ENCODE measurements at places on chromosomes 13 and 19.

GRCh38 chr13:75226092-75226491, 255.9 kb downstream of the TBC1D4 start:
- no peak overlapping the region for H3K27ac ChIP-seq
- peaks cover 8% of the 10 kb centered on the region for H3K4me1 ChIP-seq
- H3K36me3 ChIP-seq: no peaks in the 10 kb centered on the region
- H3K4me3 ChIP-seq: no peak overlapping the region

GRCh38 chr13:85693889-85694511, 105.2 kb downstream of the SLITRK6 start:
- no peak for DNase-seq
- H3K27ac ChIP-seq: no peak overlapping the region
- H3K36me3 ChIP-seq: no peaks in the 10 kb centered on the region
- H3K27me3 ChIP-seq: no peaks in the 10 kb centered on the region

DNA sequence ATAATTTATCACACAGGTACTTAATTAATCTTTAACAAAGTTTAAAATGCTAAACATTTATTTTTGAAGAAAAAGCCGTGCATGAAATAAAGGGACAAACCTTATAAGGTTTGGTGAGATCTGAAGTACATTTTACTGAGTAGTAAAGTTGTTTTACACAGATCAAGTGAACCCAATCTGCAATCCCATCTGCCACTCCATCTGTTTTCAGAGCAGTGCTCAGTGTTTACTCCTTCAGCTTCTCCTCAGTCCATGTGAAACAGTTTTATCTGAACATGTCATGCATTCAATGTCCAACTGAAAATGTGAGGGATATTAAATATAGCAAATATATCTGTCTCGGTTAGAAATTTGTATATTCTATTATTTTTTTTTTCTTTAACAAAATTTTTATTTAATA, 166.8 kb downstream of the MAB21L1 start:
- no peak overlapping the region for H3K27ac ChIP-seq
- no peaks in the 10 kb centered on the region for H3K36me3 ChIP-seq
- DNase-seq: no peak
- no peaks in the 10 kb centered on the region for H3K27me3 ChIP-seq
- no peaks in the 10 kb centered on the region for H3K4me1 ChIP-seq

DNA sequence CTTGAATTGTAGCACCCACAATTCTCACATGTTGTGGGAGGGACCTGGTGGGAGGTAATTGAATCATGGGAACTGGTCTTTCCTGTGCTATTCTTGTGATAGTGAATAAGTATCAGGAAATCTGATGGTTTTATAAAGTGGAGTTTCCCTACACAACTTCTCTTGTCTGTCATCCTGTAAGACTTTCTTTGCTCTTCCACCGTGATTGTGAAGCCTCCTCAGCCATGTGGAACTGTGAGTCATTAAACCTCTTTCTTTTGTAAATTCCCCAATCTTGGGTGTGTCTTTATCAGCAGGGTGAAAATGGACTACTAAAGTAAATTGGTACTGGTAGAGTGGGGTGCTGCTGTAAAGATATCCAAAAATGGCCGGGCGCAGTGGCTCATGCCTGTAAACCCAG, 215.6 kb downstream of the LIG4 start:
- H3K27ac ChIP-seq: no peak overlapping the region
- H3K4me3 ChIP-seq: no peak overlapping the region
- H3K4me1 ChIP-seq: no peaks in the 10 kb centered on the region
- no peak for DNase-seq
- no peaks in the 10 kb centered on the region for H3K36me3 ChIP-seq

DNA sequence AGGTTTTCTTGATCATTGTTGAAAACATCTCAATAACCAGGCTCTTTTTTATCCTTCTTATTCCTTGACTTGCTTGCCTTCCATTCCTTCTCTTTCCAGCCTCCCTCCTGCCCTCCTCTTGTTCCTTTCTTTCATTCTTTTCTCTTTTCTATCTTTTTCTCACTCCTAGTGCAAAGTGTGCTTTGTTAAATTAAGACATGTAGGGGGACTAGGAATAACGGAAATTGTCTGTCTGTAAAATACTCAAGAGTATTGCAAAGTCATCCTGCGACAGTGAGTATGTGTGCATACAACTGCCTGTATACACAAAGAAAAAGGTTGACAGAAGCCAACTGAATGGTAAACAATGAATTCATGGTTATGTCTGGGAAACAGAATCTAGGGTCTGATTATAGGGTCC, 70.1 kb downstream of the LRRC63 start:
- H3K4me3 ChIP-seq: no peak overlapping the region
- H3K4me1 ChIP-seq: no peaks in the 10 kb centered on the region
- no peak overlapping the region for H3K27ac ChIP-seq

GRCh38 chr13:103012646-103013045, 53.6 kb downstream of the SLC10A2 start:
- no peaks in the 10 kb centered on the region for H3K36me3 ChIP-seq
- H3K4me3 ChIP-seq: no peak overlapping the region
- no peaks in the 10 kb centered on the region for H3K4me1 ChIP-seq
- no peak overlapping the region for H3K27ac ChIP-seq
- H3K27me3 ChIP-seq: no peaks in the 10 kb centered on the region
- DNase-seq: no peak

DNA sequence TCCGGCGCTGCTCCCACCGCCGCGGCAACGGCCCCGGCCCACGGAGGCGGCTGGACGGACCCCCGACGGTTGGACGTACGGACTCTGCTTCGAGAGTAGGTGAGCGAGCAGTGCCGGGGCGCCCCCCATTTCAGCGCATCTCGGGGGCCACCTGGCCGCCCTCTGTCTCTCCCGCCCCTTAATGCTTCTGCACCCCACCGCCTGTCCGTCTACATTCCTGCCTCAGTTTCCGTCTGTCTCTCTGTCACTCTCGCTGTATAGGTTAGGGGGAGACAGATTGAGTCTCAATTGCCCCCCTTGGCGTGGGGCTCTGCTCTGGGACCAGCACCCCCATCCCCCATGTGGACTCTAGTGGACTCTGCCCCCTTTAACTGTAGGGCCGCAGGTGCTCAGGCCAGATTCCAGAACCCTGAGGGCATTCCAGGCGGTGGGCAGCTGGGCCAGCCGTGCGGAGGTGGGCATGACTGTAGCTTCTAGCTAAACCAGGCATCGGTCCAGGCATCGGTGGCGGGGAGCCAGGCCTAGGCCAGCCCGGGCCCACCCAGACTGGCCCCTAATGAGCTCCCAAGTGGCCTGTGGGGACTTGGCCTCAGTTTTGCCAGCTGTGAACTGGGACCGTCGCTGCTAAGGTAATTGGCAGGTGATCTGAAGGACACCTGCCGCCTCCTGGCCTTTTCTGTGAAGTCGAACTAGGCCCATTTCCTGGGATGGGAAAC, 373 bp downstream of the TNFAIP8L1 start:
- no peaks in the 10 kb centered on the region for H3K27me3 ChIP-seq
- peaks cover 36% of the 10 kb centered on the region for H3K4me1 ChIP-seq
- no peak for DNase-seq
- no peaks in the 10 kb centered on the region for H3K36me3 ChIP-seq
- H3K27ac ChIP-seq: peak overlapping the region; percentile 85

- H3K4me3 ChIP-seq: peak overlapping the region; percentile 41
- peaks cover 38% of the 10 kb centered on the region for H3K27me3 ChIP-seq
- peaks cover 26% of the 10 kb centered on the region for H3K4me1 ChIP-seq
- H3K27ac ChIP-seq: no peak overlapping the region
- no peaks in the 10 kb centered on the region for H3K36me3 ChIP-seq
Observed at GRCh38 chr19:45492627-45493470, 4.0 kb downstream of the RTN2 start.

DNA sequence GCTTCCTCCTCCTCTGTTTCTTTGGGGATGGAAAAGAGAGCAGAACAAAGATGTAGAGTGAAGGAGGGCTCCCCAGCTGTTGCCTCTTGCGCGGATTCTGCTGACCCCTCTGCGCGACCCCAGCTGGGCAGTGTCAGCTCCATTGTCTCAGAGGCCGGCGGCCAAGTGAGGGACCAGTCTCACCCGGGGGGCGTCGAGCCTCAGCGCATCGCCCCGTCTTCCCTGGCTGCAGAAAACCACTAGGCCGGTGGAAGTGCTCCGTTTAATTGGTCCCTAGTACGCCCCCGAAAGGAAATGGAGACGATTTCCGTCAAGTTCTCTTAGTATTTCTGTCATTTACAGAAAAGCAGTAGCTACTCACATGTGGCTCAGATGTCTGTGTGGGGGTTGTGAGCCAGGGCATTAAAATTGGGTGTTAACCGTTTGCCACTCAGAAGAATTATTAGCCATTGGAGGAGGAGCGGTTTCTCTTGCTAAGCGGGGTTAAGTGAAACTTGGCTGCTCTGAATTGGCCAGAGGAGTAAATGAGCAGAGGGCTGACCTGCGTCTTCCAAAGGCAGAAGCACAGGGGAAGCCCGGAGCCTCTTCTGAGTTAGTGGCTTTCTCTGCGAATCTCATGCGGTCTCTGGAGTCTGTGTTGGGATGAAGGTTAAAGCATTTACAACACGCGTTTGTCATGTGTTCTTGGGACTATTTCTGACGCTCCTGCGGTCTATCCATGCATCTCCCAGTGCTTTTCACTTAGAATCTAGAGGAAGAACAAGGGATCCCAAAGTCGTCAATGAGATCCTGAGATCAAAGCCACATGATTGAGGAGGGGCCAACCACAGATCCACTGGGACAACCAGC, 132.8 kb upstream of the MYO16 start:
- H3K4me1 ChIP-seq: peaks cover 11% of the 10 kb centered on the region
- no peaks in the 10 kb centered on the region for H3K36me3 ChIP-seq
- no peak for DNase-seq
- H3K4me3 ChIP-seq: peak overlapping the region; percentile 29
- H3K27ac ChIP-seq: no peak overlapping the region

DNA sequence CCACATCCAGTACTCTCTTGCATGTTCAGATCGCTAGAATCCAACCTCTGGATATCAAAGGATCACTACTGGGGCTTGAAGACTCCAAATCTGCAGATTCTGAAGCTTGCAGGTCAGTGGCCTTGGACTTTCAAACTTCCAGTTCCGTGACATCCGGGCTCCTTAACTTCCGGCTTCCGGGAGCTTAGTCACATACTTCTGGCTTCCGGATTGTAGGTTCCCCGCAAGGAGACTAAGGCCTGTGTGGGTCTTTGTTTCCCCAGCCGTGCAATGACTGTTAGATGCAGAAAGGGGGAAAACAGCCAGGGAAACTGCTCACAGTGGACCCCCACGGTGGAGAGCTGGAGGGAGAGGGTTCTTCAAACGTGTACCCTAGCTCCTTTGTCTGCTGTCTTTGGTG, 41.4 kb downstream of the ZNF333 start:
- H3K36me3 ChIP-seq: peaks cover 8% of the 10 kb centered on the region
- no peak for DNase-seq
- H3K27ac ChIP-seq: no peak overlapping the region
- no peaks in the 10 kb centered on the region for H3K4me1 ChIP-seq
- H3K27me3 ChIP-seq: peaks cover 2% of the 10 kb centered on the region
- no peak overlapping the region for H3K4me3 ChIP-seq

DNA sequence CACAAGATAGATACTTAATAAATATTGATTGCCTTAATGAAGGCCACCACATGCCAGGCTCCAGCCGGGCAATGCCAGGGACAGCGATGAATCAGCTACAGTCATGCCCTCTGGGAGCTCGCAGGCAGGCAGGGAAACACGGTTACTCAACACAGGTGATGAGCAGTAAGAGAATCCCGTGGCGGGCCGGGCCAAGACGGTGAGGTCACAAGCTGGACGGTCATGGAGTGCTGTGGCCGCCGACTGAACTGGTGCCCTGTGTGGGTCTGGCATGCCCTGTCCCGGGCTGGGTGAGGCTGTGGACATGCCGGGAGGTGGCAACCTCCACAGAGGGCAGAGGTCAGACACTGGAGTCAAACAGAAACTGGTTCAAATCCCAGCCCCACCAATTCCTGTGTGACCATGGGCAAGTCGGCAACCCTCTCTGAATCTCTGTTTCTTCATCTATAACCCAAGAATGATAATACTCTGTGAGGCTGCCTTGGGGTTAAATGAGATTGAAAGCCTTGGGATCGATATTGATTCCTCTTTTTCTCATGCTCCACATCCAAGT, 13.2 kb upstream of the PAK4 start:
- no peak overlapping the region for H3K4me3 ChIP-seq
- no peaks in the 10 kb centered on the region for H3K36me3 ChIP-seq
- H3K27me3 ChIP-seq: peaks cover 6% of the 10 kb centered on the region
- H3K4me1 ChIP-seq: no peaks in the 10 kb centered on the region
- no peak overlapping the region for H3K27ac ChIP-seq

GRCh38 chr19:9308091-9308770, 1.4 kb downstream of the ZNF699 start:
- peaks cover 2% of the 10 kb centered on the region for H3K27me3 ChIP-seq
- DNase-seq: no peak
- peaks cover 29% of the 10 kb centered on the region for H3K4me1 ChIP-seq
- H3K4me3 ChIP-seq: peak overlapping the region; percentile 89
- H3K27ac ChIP-seq: no peak overlapping the region
- H3K36me3 ChIP-seq: peaks cover 32% of the 10 kb centered on the region

DNA sequence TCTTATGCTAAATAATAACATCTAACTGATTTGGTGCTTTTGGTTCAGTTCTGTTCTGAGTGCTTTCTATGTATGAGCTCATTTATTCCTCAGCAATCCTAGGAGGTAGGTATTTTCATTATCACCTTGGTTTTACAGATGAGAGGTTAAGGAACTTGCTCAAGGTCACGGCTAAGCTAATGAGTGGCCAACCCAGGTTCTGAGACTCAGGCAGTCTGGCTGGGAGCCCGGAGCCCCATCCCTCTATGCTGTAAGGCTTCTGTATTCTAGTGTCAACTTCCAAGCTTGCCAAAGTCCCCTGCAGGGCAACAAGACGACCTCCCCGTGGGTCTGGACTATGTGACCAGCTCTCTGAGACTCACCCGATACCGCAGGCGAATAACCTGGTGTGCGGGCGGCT, 60.5 kb downstream of the PARP4 start:
- H3K4me3 ChIP-seq: no peak overlapping the region
- H3K36me3 ChIP-seq: peaks cover 33% of the 10 kb centered on the region
- DNase-seq: no peak
- no peaks in the 10 kb centered on the region for H3K4me1 ChIP-seq

- peaks cover 23% of the 10 kb centered on the region for H3K36me3 ChIP-seq
- peak overlapping the region; percentile 95 for H3K4me3 ChIP-seq
- H3K4me1 ChIP-seq: peaks cover 21% of the 10 kb centered on the region
- H3K27me3 ChIP-seq: no peaks in the 10 kb centered on the region
- peak overlapping the region; percentile 95 for H3K27ac ChIP-seq
Observed at GRCh38 chr19:27793128-27793643, 1419.8 kb downstream of the UQCRFS1 start.

DNA sequence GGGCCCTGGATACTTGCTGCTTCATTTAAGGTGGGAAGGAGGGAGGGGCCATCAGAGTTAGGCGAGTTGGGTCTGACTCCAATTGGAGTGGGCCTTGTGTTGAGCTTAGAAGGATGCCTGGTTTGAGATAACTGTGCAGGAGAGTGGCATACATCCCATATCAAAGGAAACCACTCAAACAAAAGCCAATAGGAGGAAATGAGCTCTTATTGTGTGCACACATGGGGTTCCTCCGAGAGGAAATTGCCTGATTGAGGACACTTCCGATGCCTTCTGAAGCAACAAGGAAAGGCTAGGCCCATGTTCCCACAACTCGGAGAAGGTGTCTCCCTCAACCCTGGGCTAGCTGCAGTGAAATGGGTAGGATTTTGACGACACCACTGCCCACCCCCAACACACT, 19.6 kb downstream of the MBNL2 start:
- H3K27ac ChIP-seq: no peak overlapping the region
- peaks cover 2% of the 10 kb centered on the region for H3K36me3 ChIP-seq
- DNase-seq: no peak

GRCh38 chr13:69168436-69168835, 939.2 kb upstream of the ATXN8OS start:
- no peaks in the 10 kb centered on the region for H3K4me1 ChIP-seq
- DNase-seq: no peak
- no peak overlapping the region for H3K4me3 ChIP-seq
- H3K27me3 ChIP-seq: no peaks in the 10 kb centered on the region
- no peak overlapping the region for H3K27ac ChIP-seq

Measured in activated naive CD8-positive, alpha-beta T cell treated with anti-CD3 and anti-CD28 coated beads, Interleukin-2, amount 50 U/mL, for 24 hours (primary cell).